ENCODE measurements at places on chromosomes 4 and X.

DNA sequence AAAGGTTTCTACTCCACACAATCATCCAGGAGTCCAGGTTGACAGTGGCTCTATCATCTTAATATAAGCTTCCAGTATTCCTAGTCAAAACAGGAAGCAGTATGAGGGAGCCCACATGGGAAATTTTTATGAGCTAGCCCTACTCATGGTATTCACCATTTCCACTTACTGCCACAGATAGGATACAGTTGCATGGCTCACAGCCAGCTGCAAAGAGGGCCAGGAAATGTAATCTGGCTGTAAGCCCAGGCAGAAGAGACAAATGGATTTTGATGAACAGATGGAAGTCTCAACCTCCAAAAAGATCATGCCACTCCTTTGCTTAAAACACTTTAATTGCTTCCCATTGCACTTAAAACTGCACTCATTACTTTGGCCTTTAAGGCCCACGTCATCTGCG lies 150.6 kb downstream of the ADAMTS3 start:
- DNase-seq = no peak

DNA sequence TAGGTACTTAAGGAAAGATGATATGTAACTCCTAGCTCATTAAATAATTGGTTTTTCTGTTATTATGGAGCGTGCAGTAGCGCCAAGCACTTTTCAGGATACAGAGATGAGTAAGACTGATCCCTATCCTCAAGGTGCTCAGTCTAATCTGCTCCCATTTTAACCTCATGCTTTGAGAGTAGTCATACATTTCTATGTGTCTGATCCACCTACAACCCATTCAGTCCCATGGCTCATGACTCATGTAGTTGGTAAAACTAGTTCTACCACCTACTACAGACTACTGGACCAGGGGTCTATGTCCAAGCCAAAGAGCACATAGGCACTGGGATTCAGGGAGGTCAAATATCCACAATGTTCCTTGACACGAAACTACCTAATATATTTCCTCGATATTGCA lies 60.8 kb downstream of the TMEM154 start:
- no peak for DNase-seq

- no peak for DNase-seq
Measured at GRCh38 chr4:70651864-70652506, 14.3 kb downstream of the JCHAIN start.

DNA sequence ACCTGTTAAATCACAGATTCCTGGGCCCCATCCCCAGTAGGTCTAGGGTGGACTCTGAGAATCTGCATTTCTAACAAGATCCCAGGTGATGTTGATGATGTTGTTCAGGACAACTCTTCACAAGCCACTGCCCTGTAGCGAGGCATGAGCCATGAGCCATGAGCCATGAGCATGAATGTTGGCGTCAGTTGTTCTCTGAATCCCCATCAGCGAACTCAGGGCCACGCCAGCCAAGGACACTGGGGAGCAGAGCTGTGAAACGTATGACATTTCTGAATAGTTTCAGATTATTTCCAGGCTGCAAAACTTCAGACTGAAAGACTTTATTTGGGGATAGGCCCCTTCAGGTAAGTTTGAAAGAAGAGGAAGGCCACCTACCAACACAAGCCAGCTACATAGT lies 46.9 kb upstream of the HCCS start:
- no peak for DNase-seq

- no peak for DNase-seq
Measured at GRCh38 chr4:104896660-104897645, 249.7 kb upstream of the TET2 start.

DNA sequence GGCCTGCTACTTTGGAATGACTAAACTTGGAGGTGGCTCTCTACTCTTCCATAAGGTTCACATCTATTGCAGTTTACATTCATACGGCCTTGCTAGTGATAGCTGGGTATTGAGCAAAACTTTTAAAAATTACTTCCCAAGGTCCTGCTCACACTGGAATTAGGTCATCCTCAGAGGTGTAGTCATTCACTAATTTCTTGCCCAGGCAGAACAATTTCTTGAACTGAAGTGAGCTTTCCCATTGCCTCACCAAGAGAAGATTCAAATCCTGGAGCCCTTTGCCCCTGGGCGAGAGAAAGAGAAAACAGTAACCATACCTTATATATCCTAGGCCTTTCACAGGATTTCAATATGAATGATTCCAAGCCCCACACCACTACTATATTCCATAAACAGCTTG lies 109.2 kb downstream of the GUCY2F start:
- DNase-seq = no peak

- DNase-seq = no peak
Measured at GRCh38 chrX:65866146-65866545, 173.7 kb downstream of the VSIG4 start.

DNA sequence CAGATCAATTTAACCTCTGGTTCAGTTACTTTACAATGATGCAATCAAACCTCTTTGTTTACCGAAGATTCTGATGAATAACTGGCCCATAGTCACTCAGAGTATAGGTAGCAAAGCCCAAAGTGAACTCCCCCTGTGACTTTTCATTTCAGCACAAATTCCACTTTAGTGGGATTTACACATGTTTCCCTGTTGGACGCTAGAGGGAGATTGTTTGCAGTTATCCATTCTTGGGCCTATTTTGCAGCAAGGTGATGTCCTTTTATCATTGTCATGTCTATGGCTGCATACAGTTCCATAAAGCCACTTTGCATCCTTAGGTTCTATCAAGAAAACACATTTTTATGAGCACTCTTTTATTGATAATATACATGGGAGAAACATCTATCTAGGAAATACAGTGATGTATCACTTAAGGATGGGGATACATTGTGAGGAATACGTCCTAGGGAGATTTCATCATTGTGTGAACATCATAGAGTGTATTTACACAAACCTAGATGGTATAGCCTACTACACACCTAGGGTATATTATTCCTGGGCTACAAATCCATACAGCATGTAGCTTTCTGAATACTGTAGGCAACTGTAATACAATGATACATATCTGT lies 14.5 kb upstream of the DKK2 start:
- no peak for DNase-seq

GRCh38 chr4:96894621-96895020 lies 1054.7 kb downstream of the PDHA2 start:
- DNase-seq = no peak

GRCh38 chr4:94689155-94689860 lies 68.4 kb upstream of the BMPR1B start:
- DNase-seq = no peak

DNA sequence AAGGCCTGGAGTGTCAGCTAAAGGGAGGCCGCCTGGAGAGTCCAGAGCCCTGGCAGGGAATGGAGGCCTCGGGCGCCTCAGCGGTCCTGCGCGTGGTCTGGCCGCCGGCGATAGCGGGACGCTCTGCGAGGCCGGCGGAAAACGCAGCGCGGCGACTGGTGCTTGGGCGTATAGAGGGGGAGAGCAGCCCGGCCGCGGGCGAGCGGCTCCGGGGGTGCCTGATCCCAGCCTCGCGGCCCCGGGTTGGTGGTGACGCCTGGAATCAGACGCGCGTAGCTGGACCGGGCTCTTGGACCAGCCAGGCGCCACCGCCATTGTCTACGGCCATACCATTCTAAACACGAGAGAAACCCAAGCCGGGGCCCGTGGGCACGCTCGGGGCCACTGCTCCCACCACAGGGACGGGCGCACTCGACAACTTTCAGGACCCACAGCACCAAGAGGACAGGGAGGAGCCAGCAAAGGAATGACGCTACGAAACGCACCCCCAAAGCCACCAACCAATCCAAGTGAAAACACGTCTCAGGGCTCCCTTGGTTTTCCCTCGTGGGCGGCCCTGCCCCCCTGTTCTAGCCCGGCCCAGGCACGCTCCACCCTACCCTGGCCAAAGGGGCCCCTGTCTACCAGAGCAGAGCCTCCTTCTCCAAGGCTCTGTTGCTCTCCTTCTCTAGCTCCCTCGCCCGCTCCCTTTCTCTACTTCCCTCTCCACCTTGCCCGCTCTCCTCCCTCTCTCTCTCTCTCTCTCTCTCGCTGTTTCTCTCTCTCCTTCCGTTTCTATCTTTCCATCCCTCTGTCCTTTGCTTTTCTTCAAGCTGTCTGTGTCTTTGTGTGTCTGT lies 7.8 kb downstream of the FRG2 start:
- no peak for DNase-seq

GRCh38 chrX:107787827-107788226 lies 10.3 kb downstream of the NCBP2L start:
- no peak for DNase-seq

DNA sequence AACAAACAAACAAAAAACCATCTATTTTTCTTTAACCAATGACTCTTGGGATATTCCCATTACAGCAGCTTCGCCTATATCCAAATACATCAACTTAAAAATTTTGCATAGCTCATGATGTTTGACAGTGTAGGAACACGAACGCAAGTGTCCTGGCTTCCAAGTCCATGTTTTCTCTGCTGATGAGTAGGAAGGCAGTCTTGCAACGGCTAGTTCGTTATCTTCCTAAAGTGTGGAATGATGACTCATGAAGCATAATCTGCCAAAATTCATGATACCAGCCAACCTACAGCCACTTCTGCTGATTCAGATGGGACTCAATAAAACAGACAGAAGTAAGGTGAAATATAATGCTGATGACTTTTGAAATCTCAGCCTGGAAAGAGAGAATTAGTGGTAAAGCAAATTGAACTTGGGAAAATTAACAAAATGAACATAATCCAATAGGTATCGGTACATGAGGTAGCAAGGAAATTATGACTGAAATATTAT lies 6.4 kb upstream of the SEPTIN11 start:
- no peak for DNase-seq

DNA sequence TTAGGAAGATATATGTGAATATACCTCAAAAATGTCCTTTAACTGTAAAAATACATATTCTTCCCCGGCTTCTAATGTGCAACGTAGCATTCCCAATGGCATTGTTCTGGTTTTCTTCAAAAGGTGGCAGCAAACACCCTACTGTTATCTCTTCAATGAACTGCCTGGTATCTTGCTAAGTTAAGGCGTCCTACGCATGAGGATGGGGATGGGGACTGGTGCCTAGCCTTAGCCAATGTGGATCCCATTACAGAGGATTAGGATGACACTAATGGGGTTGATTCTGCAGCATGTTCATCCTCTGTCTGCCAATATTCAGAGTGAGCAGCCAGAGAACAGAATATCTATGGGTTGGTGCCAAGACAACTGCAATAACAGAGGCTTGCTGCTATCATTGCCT lies 334.9 kb upstream of the ADGRL3 start:
- DNase-seq = no peak

DNA sequence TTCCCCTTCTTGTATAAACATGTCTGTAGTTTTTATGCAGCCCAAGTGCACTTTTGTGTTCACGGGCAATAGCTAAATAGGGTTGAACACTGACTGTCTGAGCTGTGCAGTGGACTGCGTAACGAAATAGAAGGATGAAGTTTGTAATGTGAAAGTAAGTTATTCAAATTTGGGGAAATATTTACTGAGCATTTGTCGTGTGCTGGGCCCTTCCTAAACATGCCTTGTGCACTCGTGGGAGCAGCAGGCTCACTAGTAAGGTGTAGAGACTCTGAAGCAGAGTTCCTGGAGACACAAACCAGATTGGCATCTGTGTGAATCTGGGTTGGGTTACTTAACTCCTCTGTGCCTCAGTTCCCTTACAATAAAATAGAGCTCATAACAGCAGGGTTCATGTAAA lies 51.7 kb upstream of the C1QTNF7 start:
- no peak for DNase-seq

- DNase-seq = no peak
Measured at GRCh38 chr4:21083413-21083812, 383.2 kb downstream of the PACRGL start.

DNA sequence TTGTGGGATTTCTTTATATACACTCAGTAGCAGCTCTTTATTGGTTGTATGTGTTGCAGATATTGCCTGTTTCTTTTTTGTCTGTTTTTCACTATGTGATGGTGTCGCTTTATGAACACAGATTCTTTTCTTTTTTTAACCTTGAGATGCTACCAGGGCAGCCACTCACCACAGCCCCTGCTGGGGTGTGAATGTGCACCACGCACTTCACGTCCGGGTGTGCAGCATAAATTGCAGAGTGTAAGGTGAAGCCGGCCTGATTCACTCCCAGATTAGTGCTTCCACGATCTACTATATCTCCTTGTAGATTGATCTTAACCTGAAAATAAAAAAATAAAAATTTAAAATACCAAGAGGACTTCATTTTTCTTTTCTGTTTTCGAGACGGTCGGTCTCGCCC lies 71.4 kb downstream of the FAM193A start:
- no peak for DNase-seq

- no peak for DNase-seq
Measured at GRCh38 chrX:7637066-7637465, 205.9 kb upstream of the VCX start.

- no peak for DNase-seq
Measured at GRCh38 chr4:68658672-68659071, 11.8 kb downstream of the UGT2B15 start.

DNA sequence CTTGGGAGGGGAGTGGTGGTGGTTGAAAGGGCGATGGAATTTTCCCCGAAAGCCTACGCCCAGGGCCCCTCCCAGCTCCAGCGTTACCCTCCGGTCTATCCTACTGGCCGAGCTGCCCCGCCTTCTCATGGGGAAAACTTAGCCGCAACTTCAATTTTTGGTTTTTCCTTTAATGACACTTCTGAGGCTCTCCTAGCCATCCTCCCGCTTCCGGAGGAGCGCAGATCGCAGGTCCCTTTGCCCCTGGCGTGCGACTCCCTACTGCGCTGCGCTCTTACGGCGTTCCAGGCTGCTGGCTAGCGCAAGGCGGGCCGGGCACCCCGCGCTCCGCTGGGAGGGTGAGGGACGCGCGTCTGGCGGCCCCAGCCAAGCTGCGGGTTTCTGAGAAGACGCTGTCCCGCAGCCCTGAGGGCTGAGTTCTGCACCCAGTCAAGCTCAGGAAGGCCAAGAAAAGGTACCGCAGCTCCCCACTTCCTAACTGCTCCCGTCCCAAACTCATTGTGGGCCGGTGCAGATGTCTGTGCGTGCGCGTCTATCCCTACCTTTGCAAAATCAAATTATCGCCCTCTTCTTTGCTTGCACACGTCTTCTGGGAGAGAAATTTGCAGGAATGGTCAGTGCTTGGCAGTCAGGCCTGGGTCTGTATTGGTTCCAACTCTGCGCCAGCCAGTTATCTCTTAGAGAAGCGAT lies 533 bp downstream of the IL15 start:
- DNase-seq = no peak

- no peak for DNase-seq
Measured at GRCh38 chr4:184293552-184293951, 75.9 kb upstream of the ENPP6 start.
